ENCODE measurements at places on chromosomes 2 and 18.

DNA sequence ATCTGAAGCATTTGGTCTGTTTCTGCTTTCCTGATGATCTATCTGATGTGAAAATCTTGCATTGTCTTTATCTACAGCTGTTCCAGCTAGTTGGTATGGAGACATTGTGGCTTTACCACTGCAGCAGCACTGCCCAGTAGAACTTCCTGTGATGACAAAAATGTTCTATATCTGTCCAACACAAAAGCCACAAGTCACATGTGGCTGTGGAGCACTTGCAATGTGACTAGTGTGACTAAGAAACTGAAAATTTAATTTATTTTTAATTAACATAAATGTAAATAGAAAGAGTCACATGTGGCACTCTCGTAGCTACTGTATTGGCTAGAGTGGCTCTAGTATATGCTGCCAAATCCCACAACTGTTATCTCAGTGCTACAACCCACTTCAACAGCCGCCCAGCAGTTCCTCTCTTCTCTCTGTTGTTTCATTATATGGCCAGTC is 425.7 kb downstream of the SETBP1 start:
- peak; percentile 80 for DNase-seq

DNA sequence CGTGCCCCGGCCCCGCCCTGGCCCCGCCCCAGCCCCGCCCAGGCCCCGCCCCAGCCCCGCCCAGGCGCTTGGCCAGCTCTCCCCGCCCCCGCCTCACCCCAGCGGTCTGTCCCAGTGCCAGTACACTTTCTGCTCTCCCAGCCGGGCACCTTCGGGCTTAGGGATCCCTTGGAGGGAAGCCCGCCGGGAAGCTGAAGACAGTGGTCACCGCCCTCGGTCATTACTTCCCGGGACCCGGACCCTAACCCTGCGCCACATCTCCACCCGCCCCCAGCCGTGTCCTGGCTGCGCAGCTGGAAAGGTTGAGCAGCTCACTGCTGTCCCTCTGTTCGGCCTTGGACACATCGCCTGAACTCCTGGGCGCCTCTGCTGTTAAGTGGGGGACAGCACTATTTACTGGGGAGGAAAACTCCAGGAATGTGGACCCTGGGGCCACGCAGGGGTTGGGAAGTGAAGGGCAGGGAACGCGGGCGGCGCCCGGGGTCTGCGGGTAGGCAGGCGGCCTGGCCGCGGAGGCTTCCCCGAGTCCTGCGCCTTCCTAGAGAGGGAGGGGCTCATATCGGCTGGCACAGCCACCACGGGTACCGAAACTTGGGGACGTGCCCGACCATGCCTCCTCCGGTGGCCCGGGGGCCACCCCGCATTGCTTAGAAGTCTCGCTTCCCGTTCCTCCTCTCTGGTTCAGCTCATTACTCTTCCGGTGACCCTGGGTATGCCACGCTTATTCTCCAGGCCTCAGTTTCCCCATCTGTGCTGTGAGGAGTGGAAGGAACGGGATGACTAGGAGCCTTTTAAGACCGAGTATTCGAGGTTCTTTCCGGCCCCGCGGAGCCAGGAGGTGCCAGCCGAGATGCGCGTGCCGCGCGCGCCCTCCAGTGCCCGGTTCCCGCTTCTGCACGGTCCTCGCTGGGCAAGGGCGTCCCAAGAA is 121.0 kb downstream of the GYPC start:
- peak; percentile 77 for DNase-seq

GRCh38 chr2:73283545-73284295 is 558 bp downstream of the FBXO41 start:
- DNase-seq, result no peak

DNA sequence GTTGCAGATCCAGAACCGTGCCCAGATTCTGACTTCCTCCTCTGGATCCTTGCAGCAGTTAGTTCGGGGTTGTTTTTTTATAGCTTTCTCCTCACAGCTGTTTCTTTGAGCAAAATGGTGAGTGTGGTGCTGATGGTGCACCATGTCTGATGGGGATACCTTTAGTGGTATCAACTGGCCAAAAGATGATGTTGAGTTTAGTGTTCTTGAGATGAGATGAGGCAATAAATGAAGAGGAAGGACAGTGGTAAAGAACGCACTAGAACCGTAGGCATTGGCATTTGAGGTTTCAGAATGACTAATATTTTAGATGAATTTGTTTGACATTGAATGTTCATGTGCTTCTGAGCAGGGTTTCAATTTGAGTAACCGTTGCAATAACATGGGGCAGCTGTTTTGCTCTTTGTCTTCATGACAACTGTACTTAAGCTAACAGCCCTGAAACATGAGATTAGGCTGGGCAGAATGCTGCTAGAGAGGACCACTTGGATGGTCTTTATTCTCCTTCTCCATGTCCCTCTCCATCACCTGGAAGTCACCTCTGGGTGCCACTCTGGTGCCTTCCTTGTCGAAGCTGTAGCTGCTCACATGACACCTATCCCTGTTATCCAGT is 3.9 kb downstream of the CTLA4 start:
- no peak for DNase-seq

- no peak for DNase-seq
Measured at GRCh38 chr2:12754643-12755042, 37.9 kb downstream of the TRIB2 start.

GRCh38 chr18:23872701-23873550 is 141.6 kb upstream of the TTC39C start:
- DNase-seq, result no peak

Measured in hematopoietic multipotent progenitor cell treated with erythropoietin and hydrocortisone succinate and interleukin-3 and kit ligand, for 8 days (in vitro differentiated cells).